Mucosa of gallbladder (tissue), 1 donor: ENCODE measurements at places on chromosomes 6 and 20. TPM values are rescaled to one million over a fixed set of nuclear protein-coding genes. Genes with fewer than 3 reads are reported as not detected.

Gene CST5
- not detected for total RNA-seq

Gene PRPH2
- total RNA-seq: 1.7 TPM

- DNase-seq: no peak
Measured at GRCh38 chr6:44665143-44665542, 277.6 kb downstream of the CDC5L start.

DNA sequence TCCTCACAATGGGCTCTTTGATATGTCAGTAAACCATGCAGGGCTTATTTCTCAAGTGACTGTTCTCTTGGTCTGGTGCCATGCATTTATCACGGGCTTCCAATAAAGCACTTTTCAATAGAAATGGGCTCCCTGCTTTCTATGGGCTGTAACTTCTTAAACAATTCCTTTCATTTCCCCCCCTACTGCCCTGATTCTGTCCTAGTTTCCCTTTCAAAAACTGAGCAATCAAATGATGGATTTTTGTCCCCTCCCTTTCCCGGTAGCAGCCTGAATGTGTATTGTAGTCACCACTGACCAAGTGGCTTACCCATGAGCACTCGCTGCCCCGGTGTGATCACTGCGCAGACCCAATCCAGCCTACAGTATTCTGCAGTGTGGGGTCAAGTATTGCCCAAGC lies 13.9 kb downstream of the RPS10 start:
- no peak for DNase-seq

DNA sequence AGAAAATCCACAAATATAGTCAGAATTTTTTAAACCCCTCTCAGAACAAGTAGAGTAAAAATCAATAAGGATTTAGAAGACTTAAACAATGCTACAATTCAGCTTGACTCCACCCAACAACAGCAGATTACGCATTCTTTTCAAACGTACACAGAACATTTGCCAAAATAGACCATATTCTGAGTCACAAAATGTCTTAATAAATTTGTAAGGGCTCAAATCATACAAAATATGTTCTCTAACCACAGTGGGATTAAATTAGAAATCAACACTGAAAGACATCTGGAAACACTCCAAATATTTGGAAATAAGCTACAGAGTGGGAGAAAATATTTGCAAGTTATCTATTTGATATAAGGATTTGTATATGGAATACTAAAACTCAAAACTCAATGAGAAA lies 164.2 kb upstream of the AKAP12 start:
- no peak for DNase-seq

- no peak for DNase-seq
Measured at GRCh38 chr6:122578961-122579360, 31.2 kb upstream of the PKIB start.

GRCh38 chr6:136737871-136738691 lies 54.2 kb downstream of the MAP3K5 start:
- peak; percentile 53 for DNase-seq

GRCh38 chr20:33526769-33527168 lies 36.9 kb downstream of the CBFA2T2 start:
- no peak for DNase-seq

GRCh38 chr20:25491446-25492038 lies 84.1 kb downstream of the GINS1 start:
- DNase-seq: no peak

DNA sequence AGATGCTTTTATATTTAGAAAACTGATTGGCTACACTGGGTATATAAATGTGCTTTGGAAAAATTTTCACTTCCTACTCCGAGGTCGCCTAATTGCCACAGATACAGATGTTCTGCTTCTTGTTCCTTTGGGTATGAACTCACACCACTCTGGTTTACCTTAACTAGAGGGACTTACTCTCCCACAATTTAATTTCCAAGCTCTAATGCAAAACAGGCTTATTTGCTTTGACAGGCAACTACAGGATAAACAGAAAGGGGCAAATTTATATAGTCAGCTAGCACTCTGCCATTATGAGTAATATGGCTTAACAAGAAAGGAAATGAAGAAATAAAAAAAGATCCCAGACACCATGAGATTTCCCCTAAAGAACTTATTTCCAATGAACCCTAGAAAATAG lies 156.9 kb upstream of the ZFP64 start:
- no peak for DNase-seq
